Naive thymus-derived CD4-positive, alpha-beta T cell (primary cell): ENCODE measurements at places on chromosomes 7 and 10. TPM values are rescaled to one million over a fixed set of nuclear protein-coding genes. Genes with fewer than 3 reads are reported as not detected.
A peak's percentile ranks its signal among the peaks of the same experiment; 100 is the strongest.

DNA sequence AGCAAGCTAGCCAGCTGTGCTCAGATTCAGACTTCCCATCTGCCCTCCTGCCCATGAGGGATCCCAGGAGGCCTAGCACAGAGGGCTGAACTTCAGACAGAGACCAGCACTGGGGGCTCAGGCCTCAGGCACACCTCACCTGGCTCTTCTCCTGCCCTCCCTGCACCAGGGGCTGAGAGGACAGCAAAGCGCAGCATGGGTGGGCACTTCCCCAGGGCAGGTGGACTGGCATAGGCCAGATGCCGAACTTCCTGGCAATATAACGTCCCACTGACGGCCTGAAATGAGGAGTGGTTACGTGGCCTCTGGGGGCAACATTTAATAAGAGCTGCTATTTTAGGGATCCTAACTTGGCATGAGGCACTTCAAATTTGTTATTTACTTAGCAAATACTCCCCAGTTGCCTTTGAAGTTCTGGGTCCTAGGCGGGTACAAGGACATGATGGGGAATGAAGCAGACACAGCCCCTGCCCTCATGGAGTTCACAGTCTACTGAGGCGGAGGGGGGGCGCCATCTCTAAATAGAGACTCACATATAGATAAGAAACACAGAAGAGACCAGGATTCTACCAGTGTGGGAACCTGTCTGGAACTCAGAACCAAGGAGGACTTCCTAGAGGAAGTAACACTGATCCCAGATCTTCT, 101.8 kb upstream of the ZMIZ1 start:
- no peaks in the 10 kb centered on the region for H3K27me3 ChIP-seq
- H3K4me3 ChIP-seq: no peak overlapping the region
- no peaks in the 10 kb centered on the region for H3K36me3 ChIP-seq

- no peak for DNase-seq
- no peak overlapping the region for H3K4me3 ChIP-seq
- no peak overlapping the region for H3K27ac ChIP-seq
- H3K36me3 ChIP-seq: no peaks in the 10 kb centered on the region
- H3K27me3 ChIP-seq: no peaks in the 10 kb centered on the region
These were observed 8.3 kb downstream of the COBL start for GRCh38 chr7:51308265-51308664.

DNA sequence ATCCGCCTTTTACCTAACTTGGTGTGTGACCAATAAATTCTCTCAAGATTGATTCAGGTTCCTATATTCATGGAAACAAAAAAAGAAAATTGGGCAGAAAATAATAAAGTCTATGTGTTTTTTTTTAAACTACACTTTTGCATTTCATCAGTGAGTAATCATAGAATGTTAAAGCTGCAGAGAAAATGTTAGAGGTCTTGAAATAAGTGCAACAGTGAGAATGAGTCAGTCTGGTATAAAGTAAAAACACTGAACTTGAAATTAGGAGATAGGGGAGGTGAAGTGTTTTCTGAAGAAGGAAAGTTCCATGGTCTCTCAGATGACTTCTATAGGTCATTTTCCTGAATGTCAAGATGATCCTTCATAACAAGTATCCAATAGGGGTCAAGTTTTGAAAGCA, 202.6 kb upstream of the NRP1 start:
- H3K4me1 ChIP-seq: no peaks in the 10 kb centered on the region
- no peak for DNase-seq
- no peak overlapping the region for H3K27ac ChIP-seq

STOX1 gene
- polyA plus RNA-seq: 0.76 TPM

DNA sequence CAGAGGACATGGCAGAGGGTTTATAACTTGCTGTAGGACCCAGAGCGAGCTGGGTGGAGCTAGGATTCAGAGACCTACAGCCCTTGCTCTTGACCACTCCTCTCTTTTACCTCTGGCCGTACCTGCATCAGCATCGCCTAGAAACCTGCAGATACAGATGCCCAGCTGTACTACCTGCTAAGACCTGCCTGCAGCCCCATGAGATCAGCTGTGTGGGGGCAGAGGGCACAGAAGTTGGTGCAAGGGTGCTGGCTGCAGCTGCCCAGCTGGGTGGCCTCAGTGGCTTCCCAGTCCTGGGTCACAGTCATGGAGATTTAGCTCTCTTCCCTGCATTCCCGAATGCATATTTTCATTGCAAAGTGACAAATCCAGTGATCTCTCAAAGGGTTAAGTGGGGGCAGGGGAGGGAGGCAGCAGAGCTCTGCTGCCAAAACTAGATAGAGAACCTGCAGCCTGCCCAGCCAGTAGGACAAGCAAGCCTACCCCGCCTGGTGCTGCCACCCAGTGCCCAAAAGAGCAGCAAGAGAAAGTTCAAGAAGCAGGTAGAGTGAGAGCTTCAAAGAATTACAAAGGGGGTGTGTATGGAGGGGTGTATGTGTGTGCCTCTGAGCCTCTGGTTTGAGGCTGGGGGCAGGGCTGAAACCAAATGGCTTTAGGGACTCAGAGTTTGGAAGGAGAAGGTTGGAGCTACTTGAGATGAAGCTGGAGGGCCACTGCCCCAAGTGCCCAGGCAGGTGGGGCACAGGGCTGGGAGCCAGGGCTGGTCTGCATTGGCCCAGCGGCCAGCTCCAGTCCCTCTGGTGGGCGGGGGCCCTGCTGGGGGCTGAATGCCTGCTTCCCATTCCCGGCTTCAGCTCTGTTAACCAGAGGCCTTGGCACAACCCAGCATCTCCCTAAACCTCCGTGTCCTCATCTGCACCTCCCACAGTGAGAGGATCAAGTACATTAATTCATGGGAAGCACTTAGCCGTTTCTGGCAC, 6.9 kb downstream of the FAM241B start:
- no peaks in the 10 kb centered on the region for H3K4me1 ChIP-seq
- H3K27ac ChIP-seq: no peak overlapping the region
- H3K36me3 ChIP-seq: peaks cover 15% of the 10 kb centered on the region
- DNase-seq: peak; percentile 22
- no peak overlapping the region for H3K4me3 ChIP-seq

DNA sequence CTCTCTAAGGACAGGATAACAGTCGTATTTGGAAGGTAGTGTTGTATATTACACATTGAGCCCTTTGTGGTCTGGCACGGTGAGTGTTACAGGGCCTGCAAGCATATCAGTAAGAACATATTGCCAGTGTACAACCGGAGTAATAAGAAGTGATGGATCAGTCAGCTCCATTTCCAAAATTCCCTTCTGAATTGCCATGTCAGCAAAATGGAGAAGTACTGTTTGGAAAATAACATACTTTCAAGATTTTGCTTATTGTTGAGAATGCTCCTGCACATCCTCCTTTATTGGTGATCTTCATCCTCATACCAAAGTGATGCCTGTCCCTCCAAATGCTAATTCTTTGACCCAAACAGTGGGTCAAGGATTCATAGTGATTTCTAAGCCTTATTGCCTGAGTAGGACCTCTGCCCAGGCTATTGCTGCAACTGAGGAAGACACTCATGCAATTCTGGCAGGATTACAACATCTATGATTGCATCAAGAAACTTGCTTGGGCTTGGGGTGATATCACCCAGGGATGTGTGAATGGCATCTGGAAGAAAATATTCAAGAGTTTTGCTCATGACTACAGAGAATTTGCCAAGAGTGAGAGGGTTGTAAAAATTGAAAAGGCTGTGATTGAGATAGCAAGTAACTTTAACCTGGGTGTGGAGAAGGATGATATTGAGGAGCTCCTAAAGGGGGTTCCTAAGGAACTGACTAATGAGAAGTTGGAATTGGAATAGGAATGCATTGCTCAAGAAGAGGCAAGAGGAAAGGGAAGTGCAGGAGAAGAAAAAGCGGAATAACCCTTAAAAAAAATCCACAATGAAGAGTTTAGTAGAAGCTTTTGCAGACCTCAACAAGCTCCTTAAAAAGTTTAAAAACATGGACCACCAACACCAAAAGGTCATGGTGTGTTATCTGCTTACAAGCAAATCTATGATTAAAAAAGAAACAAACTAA, 452.2 kb upstream of the SORCS1 start:
- H3K4me1 ChIP-seq: no peaks in the 10 kb centered on the region
- H3K36me3 ChIP-seq: no peaks in the 10 kb centered on the region
- DNase-seq: no peak
- no peaks in the 10 kb centered on the region for H3K27me3 ChIP-seq
- no peak overlapping the region for H3K4me3 ChIP-seq

ZNF680 gene
- polyA plus RNA-seq: 10.3 TPM

GRCh38 chr10:17684537-17684936, 40.6 kb downstream of the STAM start:
- no peak for DNase-seq
- peaks cover 4% of the 10 kb centered on the region for H3K36me3 ChIP-seq
- no peak overlapping the region for H3K4me3 ChIP-seq
- H3K27ac ChIP-seq: no peak overlapping the region

GRCh38 chr10:61164458-61165160, 220.6 kb upstream of the RHOBTB1 start:
- no peak overlapping the region for H3K27ac ChIP-seq
- H3K4me3 ChIP-seq: no peak overlapping the region
- no peaks in the 10 kb centered on the region for H3K4me1 ChIP-seq
- no peaks in the 10 kb centered on the region for H3K36me3 ChIP-seq

- H3K27me3 ChIP-seq: no peaks in the 10 kb centered on the region
- H3K27ac ChIP-seq: no peak overlapping the region
- no peak for DNase-seq
- H3K4me1 ChIP-seq: no peaks in the 10 kb centered on the region
- no peaks in the 10 kb centered on the region for H3K36me3 ChIP-seq
- H3K4me3 ChIP-seq: no peak overlapping the region
These were observed 78.1 kb upstream of the TBX20 start for GRCh38 chr7:35331730-35332678.

DNA sequence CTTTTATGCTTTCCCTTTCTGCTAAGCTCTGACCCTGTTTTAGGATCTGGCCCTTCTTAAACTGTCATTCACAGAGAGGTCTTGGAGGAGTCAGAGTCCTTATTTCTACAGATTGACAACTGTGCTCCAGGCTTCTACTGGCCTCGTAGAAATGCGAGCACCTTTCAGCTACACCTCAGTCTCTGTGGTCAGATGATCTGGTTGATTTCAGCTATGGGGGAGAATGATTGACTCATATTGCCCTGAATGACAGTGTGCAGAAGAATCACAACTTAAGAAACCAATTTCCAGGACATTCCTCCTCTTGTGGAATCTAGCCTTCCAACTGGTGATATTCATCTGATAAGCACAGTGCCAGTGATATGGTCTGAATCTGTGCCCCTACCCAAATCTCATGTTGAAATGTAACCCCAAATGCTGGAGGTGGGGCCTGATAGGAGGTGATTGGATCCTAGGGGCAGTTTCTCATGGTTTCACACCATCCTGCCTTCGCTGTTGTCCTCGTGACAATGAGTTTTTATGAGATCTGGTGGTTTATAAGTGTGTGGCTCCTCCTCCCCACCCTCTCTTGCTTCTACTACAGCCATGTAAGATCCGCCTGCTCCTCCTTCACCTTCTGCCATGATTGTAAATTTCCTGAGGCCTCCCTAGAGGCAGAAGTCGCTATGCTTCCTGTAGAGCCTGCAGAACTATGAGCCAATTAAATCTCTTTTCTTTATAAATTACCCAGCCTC, 14.0 kb upstream of the CYP3A7 start:
- H3K27me3 ChIP-seq: no peaks in the 10 kb centered on the region
- no peak for DNase-seq
- H3K36me3 ChIP-seq: no peaks in the 10 kb centered on the region
- H3K27ac ChIP-seq: no peak overlapping the region
- no peaks in the 10 kb centered on the region for H3K4me1 ChIP-seq
